Activated CD8-positive, alpha-beta memory T cell treated with anti-CD3 and anti-CD28 coated beads, Interleukin-2, amount 10 ng/mL, durations not matched to agents 7 days and 5 days (primary cell): ENCODE measurements at places on chromosomes 7 and 10. TPM values are rescaled to one million over a fixed set of nuclear protein-coding genes. Genes with fewer than 3 reads are reported as not detected.
A peak's percentile ranks its signal among the peaks of the same experiment; 100 is the strongest.

DNA sequence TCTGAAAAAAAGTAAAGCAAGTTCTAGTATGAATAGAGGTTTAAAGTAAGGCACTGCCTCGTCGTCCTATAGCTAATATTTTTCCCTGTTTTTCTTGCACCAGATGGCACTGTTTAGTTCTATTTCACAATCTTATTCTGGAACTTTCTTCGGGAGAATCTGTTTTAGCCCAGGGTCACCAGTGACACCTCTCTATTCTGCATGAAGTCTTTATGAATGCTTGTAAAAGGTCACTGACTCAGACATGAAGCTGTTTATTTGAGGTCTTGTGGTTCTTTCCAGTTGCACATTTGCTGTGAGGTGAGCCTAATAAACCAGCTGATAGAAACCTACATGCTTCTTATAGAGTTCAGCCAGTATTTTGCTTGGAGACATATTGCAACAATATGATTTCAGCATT is 444.3 kb downstream of the AUTS2 start:
- no peak for DNase-seq

DNA sequence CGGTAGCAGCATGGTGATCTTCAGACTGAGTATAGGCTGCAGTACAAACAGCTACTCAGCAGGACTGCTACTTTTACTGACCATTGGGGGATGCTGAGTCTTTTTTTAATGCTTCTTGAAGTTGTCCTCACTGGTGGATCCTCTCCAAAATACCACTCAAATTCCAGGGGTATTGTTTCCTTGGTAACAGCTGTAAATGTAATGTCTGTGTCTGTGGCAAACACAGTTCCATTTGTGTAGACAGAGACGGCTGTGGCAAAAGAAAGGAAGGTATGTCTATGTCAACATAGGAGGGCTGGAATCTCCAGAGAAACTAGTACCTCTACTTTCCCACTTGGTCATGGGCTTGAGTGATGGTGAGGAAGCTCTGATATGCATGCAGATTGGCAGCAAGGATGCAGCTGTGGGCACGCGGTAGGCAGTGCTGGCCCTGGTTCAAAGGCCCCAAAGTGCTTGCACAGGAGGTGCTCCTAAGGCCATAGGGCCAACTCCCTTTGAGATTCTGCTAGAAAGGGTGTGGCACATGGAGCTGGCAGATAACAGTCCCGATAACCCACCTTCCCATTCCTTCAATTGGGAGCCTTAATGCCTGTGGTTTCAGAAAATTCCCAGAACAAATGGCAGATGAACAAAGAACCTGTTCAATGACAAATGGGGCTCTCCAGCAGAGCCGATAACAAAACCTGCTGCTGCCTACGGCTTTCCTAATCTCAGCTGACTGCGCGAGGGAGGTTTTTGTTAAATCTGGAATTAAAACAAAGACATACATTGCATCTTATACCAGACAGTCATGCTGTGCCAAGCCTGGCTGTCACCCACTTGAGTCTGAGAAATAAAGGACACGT is 43.0 kb downstream of the PKD1L1 start:
- no peak for DNase-seq

GRCh38 chr10:30027057-30028005 is 32.1 kb downstream of the JCAD start:
- peak; percentile 97 for DNase-seq

The HPSE2 gene
- total RNA-seq, result not detected

The MACC1 gene
- total RNA-seq, result 1.5 TPM

- peak; percentile 51 for DNase-seq
Measured at GRCh38 chr7:22564511-22565045, 64.6 kb upstream of the STEAP1B start.

The GARIN1A gene
- total RNA-seq, result 0.47 TPM

The CACNB2 gene
- not detected for total RNA-seq

The MRC1 gene
- 0.05 TPM for total RNA-seq

DNA sequence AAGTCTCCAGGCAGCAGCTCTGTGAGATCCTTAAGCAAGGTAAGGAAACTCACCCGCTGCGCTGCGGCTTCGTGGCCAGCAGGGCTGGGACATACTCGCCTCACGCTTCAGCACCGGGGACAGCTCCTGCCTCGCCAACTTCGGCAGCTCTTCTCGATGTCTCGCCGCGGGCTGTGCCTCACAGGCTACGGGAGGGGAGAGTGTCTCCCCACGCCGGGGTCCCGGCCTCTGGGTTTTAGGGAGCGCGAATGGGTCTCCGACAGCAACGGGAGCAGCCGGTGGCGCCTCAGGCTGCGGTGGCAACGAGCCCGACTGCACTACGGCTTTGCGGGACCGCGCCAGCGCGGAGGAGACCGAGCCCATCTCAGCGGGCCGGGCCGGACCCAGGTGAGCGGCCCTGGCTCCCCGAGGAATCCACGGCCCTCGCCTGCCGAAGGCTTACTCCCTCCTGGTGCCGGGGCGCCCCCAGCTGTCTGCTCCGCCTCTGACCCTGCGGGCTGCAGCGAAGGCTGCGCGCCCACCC is 62.4 kb downstream of the LSM5 start:
- DNase-seq, result peak; percentile 77

DNA sequence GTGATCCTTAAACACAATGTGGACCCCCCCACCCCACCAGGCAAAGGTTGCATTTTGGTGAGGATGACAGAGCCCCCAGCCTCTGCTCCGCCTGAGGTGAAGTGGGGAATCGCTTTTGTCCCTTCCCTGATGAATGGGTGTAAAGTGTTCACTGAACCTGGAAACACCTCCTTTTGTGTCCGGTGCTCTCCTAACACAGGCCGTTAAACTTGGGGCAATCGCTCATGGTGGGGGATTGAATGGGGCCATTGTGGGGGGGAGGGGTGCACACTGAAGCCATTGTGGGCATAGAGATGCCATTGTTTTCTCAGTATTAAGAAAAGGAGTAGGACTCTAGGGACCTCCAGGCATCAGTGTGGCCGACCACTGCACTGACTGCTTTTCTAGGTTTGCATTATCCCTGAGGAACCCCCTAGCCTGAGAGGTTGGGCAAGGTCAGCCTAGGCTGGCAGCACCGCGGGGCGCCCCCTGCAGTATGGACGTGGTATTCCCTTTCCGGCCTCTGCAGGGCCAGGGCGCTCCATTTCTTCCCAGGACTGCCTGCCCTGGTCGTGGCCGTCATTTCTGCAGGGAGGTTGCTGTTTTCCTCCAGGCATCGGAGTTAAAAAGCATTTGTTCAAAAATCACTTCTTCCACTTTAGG is 158.3 kb downstream of the TCF7L2 start:
- no peak for DNase-seq

DNA sequence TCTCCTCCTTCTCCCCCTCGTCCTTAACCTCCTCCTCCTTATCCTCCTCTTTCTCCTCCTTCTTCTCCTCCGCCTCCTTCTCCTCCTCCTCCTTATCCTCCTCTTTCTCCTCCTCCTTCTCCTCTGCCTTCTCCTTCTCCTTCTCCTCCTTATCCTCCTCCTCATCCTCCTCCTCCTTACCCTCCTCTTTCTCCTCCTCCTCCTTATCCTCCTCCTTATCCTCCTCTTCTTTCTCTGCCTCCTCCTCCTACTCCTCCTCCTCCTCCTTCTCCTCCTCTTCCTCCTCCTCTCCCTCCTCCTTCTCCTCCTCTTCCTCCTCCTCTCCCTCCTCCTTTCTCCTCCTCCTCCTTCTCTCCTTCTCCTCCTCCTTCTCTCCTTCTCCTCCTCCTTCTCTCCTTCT is 14.5 kb downstream of the PLXNA4 start:
- DNase-seq, result no peak

The LRIT1 gene
- not detected for total RNA-seq

DNA sequence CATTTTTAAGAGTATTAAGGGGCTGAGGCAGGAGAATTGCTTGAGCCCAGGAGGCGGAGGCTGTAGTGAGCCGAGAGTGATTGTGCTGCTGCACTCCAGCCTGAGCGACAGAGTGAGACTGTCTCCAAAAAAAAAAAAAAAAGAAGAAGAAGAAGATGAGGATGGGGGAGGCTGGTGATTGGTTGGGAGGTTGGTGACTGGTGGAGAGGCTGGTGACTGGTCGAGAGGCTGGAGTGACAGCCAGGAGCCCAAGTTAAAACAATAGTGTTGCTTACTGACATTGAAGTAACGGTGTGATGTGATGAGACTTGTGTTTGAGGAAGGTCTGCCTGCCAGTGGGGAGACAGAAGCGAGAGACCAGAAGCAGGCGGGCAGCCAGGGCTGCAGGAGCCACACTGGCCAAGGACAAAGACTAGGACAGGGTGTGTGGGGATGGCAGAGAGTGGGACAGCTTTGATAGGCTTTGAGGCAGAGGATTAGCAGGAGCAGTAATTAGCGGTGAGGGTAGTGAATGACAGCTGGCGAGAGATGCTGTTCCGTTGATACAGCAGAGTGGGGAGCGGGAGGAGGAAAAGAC is 4.9 kb downstream of the SRRT start:
- DNase-seq, result no peak

The OSBPL3 gene
- total RNA-seq, result 98.3 TPM

- no peak for DNase-seq
Measured at GRCh38 chr7:38178695-38179344, 775 bp downstream of the STARD3NL start.

The MLXIPL gene
- not detected for total RNA-seq

DNA sequence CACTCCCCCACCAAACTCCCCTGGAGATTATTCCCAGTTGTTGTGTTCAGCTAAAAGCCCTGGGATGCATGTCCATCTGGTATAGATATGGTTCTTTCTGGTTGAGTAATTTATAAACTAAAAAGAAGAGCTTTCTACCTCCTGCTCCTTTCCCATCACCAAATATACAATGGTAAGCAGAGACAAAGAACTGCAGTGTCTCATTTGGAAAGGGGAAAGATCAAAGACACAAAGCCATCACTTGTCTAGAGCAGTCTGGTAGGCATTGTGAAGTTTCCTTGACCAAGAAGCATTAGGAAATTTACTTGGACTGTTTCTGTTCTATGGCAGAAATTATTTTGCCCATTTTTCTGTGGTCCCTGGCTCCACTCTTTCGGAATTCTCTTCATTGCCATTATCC is 24.9 kb upstream of the PANK1 start:
- no peak for DNase-seq

GRCh38 chr10:92619368-92619767 is 26.4 kb downstream of the KIF11 start:
- no peak for DNase-seq

The SLC13A4 gene
- total RNA-seq, result not detected

- no peak for DNase-seq
Measured at GRCh38 chr10:103555325-103555649, 61.8 kb downstream of the NEURL1 start.

The CTNNA3 gene
- 0.61 TPM for total RNA-seq
